AG04450 (cell line): ENCODE measurements at places on chromosomes 1 and 21.

- no peak for DNase-seq
These were observed 12.9 kb upstream of the C1orf115 start for GRCh38 chr1:220677251-220677650.

- DNase-seq = no peak
These were observed 29.8 kb downstream of the UCK2 start for GRCh38 chr1:165857046-165857801.

DNA sequence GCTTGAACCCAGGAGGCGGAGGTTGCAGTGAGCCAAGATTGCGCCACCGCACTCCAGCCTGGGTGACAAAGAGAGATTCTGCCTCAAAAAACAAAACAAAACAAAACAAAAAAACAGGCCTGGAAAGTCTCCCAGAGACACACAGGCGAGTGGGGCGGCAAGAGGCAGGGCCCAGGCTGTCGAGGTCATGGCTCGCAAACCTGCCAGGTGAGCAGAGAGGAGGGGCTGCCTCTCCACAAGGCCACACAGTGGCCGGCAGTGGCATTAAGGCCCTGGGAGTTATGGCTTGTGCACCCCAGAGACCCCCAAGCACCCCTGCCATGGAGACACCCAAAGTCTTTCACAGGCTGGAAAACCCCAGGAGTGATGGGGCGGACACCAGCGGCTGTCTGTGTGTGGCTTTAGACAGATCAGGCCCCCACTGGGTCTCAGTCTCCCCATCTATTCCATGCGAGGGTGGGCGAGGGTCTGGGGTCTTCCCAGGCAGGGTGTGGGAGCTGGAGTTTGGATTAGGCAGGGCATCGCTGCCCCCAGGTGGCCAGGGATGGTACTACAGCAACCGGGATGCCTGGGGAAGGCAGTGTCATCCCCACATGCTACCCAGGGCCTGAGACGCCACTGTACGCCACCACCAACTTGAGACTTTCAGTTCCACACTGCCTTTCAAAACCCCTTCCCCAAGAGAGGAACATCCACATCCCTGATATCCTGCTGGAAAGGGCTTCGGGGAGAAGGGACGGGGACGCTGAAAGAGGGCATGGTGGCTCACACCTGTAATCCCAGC lies 7.3 kb upstream of the CTRC start:
- no peak for DNase-seq

GRCh38 chr1:156921053-156921529 lies 659 bp downstream of the LRRC71 start:
- DNase-seq = no peak

- no peak for DNase-seq
These were observed 39.3 kb downstream of the AGPAT3 start for GRCh38 chr21:43904331-43904781.

DNA sequence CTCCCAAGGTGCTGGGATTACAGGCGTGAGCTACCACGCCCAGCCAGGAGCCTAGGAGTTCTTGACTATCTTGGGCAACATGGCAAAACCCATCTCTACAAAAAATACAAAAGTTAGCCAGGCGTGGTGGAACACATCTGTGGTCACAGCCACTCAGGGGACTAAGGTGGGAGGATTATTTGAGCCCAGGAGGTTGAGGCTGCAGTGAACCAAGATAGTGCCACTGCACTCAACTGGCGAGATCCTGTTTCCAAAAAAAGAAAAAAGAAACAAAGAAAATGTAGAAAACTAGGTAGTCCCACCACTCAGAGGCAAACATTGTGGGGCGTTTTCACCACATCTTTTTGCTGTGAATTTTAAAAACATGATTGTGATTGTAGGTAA lies 141.3 kb downstream of the ZZZ3 start:
- no peak for DNase-seq

GRCh38 chr1:47709019-47709871 lies 271.4 kb downstream of the FOXD2 start:
- no peak for DNase-seq

- DNase-seq = no peak
These were observed 76.4 kb upstream of the LYST start for GRCh38 chr1:235942979-235943575.
